ENCODE measurements at places on chromosomes 5 and 9.

DNA sequence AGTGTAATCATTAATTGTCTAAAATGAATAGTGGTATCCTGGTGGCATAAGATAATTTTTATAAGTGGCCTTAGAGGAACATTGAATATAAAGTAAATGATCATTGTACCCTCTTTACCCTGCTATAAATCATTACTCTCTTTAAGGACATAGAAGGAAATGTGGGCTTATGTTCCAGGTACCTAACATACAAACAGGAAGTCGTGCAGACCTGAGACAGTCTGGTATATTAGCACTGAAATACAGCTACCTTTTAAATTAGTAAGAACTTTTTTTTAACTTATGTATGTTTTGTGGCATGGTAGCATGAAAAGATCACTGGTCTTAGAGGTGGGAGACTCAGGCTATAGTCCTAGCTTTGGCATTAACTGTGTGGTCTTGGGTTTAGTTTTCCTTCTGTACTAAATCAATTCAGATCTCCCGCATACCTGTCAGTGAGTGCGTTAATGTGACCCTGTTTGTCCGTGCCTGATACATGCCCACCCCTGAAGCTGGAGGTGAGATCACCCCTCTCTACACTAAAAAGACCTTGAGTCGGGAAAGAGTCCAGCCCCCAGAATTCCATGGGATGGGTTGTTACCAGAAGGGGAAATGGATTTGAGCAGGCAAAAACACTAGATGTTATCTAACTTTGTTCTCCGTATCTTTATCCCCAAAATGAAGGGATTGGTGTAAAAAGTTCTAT is 59.4 kb upstream of the ERBIN start:
- DNase-seq = no peak

GRCh38 chr5:179261301-179262125 is 83.7 kb downstream of the ADAMTS2 start:
- DNase-seq = no peak

GRCh38 chr9:77440057-77440456 is 208.1 kb downstream of the GNA14 start:
- no peak for DNase-seq

DNA sequence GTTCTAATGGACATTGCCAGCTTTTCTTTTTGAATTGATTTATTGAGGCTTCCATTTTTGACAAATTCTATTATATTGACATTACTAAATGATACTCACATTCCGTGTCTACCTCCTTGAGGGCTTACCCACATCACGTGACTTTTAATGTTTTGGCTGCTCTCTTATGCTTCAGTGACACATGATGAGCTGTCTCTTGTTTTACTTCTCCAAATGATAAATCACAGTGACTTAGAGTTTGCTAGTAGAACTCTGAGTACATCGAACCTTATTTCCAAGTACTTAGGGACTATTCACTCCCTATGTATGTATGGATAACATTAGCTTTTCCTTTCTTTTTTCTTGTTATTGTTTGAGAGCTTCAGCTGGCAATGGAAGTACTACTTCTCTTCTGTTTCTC is 169.8 kb upstream of the KCNN2 start:
- no peak for DNase-seq

DNA sequence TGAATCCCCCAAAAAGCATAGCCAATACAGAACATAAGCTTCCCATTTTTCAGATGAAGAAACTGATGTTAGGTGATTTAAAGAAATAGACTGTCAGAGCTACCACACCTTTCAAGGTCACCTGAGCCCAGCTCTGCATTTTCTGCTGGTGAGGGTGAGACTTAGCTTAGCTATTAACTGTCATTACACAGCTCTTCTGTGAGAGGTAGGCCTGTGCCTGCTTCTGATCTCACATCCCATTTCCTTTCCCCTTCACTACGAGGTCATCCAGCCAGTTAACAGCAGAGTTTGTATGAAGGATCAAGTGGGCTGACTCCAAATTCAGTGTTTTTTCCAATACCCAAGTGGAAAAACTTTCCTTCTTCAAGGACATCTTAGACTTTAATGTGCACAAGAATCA is 528.6 kb upstream of the CLINT1 start:
- DNase-seq = no peak

DNA sequence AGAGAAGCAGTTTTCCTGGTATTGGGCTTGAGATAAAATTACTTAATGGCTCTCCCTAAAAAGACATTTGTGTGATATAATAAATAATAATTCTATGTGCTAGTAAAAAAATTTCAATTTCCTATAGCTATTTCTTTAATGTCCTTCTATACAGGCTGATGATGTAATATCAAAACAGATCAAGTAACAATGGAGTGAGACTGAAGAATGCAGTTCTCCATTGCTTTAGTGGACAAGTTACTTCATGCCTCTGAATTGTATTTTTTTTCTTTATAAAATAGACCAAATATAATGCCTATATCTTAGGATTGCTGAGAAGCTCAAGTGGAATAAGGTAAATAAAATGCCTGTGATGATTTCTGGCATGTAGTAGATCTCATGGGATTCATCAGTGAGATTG is 35.6 kb upstream of the NEURL1B start:
- no peak for DNase-seq

DNA sequence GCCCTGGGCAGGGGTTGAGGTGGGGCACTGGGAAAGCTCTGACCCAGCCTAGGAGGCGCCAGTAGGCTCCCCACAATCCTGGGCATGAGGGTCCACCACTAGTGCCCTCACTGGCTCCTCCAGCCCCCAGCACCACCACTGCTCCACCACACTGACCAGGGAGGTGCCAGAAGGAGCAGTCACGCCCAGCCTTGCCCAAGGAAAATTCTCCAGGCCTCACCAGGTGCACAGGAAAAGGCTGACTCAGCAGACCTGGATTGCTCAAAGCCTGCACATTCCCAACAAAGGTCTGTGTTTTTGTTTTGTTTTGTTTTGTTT is 62.9 kb downstream of the ZNF354C start:
- no peak for DNase-seq

DNA sequence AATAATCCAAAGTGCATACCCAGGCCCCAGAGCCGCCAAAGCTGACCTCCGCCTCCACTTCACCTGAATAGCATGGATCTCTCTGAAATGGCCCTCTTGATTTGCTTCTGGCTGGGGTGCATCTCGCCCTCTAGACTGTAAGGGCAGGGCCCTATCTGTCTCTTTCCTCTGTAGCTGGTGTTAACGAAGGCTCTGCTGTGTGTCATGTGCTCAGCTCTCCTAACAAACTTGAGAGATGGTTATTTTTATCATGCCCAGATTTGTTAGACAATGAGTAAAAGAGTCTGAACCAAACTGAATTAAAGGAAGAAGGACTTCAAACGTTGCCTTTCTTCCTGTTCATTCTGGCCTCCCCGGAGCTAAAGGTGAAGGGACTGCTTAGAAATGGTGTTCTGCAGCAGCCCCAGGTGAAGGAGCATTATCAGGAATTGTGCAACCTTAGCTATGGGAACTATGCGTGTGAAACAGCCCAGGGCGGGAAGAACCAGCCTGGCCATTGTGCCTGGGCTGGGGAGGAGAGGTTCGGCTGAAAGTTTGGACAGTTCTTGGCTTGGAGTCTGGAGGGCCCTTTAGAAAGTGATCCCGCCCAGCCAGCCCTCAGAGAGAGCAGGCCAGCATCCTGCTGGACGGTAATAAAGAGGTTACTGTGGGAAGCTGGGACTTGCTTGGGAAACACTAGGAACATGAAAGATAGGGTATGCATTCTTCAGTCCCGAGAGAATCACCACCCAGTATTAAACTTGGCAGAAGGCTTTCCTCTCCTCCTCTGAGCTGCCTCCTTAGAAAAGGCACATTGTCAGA is 73.5 kb downstream of the WWC1 start:
- DNase-seq = no peak

DNA sequence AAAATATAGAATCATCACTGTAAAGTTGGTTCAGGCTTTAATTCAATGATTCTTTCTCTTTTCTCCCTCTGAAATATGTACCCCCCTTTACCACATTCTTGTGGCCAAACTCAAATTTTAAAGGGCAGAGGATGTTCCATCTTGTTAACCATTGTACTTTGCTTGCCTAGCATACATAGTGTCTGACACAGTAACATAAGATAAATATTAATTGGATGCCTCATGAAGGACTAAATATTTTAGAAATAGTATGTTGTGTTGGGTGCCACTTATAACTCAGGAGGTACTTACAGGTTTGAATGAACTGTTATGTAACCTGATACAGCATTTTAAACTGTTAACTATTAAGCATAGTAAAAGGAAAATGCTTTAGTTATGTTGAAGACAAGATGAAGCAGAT is 71.5 kb downstream of the NIPBL start:
- no peak for DNase-seq

DNA sequence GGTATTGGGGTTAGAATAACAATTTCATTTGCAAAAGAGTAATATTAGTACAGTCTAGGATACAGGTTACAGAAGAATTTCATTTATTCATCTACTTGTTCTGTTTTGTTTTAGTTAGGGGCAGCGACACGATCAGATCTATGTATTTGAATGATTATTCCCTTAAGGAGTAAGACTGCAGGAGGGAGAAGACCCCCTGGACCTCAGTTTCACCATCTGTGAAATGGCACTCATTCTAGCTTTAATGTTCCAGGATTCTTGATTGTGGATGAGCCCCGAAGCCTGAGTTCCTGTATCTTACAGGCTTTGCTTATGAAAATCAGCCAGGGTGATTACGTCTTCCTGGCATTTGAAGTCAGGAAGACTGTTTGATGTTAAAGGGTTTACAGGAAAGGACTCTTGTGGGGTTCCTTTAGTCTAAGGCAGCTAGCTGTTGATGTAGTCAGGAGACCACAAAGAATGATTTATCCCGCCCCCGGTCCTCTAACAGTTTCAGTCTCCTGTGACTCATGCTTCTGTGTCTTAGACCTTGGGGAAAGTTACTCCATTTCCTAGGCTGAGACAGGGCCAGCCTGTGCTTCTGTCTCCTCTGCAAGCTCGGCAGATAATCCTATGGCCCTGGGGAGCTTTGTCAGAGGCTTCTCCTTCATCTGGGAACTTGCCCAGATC is 11.5 kb downstream of the SMIM3 start:
- no peak for DNase-seq

GRCh38 chr5:134053840-134054338 is 49.1 kb upstream of the VDAC1 start:
- DNase-seq = no peak

- no peak for DNase-seq
Measured at GRCh38 chr5:146205499-146206202, 2.2 kb downstream of the RBM27 start.

DNA sequence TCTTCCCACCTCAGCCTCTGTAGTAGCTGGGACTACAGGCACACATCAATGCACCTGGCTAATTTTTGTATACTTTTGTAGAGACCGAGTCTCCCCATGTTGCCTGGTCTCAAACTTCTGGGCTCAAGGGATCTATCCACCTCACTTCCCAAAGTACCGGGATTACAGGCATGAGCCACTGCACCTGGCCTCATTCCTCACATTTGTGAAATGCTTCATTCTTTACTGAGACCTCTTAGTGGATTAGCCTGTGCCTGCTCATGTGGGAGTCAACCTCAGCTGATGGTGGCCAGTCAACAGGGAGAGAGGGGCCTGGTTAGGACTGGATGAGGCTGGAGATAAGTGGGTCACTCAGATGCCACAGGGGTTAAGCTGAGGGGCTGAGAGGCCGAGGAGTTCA is 37.3 kb upstream of the CLK4 start:
- DNase-seq = no peak

DNA sequence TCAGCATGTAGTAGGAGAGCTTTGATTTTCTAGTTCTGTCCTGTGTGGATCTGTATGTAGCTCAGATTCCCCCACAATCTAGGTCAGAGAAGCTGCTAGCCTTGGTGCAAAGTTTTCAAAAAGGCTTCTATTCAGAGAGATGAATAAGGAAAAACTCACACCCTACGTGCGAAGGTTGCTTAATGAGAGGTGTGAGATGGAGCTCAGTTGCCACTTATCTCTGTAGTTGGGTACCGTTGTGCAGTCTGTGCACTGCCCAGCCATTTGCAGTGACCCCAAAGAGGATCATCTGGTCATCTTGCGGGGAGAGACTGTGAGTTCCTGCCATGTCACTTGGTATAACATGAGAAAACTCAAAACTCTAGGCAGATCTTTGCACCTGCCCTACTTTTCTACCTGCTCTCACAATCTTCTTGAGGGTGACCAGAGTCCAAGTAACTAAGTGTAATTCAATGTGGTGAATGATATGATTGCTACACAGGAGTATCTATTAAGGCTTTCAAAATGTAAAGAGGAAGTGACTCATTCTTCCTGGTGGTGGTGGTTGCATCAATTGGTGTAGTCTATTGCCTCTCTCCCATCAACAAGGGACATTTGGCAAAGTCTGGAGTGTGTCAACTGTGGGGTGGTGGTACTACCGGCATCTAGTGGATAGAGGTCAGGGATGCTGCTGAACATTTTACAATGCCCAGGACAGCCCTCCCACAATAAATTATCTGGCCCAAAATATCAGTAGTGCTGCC is 65.2 kb downstream of the TMC1 start:
- no peak for DNase-seq

GRCh38 chr5:72485430-72485974 is 21.7 kb downstream of the ZNF366 start:
- no peak for DNase-seq

DNA sequence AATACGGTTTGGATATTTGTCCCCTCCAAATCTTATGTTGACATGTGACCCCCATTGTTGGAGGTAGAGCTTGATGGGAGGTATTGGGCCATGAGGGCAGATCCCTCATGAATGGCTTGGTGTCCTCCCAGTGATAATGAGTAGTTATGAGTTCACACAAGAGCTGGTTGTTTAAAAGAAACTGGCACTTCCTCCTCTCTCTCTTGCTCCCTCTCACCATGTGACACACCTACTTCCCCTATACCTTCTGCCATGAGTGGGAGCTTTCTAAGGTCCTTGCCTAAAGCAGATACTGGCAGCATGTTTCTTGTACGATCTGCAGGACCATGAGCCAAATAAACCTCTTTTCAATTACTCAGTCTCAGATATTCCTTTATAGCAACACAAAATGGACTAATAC is 132.0 kb downstream of the PIK3R1 start:
- no peak for DNase-seq

DNA sequence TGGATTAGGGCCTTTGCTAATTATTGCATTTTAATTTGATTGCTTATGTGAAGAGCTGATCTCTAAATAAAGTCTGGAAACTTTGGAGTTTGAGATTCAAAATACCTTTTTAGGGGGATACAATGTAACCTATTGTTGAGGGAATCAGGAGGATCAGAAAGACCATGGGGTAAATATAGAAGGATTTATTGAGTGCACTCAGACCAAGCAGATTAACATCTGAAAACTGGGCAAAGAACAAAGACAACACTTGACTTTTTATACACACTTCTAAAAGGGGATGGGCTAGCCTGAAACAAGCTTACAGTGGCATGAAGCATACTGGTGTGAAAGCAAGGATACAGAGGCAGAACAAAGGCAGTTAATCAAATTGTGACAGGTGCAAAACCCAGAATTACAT is 174.3 kb downstream of the MRPS30 start:
- DNase-seq = no peak

DNA sequence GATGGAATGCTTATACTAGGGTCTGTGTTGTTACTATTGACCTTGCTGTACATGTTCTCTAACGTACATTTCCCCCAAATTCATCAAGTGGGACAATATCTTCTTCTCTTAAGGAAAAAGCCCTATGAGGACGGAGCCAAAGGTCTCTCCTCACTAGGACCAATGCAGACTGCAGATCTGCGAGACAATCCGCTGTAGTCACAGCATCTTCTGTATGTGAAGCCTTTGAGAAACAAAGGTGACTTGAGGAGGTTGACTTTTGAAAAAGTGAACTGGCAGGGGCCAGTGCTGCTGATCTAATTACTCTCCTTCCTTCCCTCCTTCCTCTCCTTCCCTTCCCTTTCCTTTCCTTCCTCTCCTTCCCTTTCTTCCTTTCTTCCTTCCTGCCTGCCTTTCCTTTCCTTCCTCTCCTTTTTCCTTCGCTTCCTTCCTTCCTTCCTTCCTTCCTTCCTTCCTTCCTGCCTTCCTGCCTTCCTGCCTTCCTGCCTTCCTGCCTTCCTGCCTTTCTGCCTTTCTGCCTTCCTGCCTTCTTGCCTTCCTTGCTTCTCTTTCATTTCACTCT is 71.1 kb upstream of the BASP1 start:
- DNase-seq = no peak

All from NCI-H187 (cell line).